ENCODE measurements at places on chromosomes 12 and 14.

GRCh38 chr12:41277100-41277945, 89.2 kb downstream of the PDZRN4 start:
- peak; percentile 78 for DNase-seq

GRCh38 chr14:97878727-97879126, 1081.5 kb downstream of the VRK1 start:
- DNase-seq: no peak

DNA sequence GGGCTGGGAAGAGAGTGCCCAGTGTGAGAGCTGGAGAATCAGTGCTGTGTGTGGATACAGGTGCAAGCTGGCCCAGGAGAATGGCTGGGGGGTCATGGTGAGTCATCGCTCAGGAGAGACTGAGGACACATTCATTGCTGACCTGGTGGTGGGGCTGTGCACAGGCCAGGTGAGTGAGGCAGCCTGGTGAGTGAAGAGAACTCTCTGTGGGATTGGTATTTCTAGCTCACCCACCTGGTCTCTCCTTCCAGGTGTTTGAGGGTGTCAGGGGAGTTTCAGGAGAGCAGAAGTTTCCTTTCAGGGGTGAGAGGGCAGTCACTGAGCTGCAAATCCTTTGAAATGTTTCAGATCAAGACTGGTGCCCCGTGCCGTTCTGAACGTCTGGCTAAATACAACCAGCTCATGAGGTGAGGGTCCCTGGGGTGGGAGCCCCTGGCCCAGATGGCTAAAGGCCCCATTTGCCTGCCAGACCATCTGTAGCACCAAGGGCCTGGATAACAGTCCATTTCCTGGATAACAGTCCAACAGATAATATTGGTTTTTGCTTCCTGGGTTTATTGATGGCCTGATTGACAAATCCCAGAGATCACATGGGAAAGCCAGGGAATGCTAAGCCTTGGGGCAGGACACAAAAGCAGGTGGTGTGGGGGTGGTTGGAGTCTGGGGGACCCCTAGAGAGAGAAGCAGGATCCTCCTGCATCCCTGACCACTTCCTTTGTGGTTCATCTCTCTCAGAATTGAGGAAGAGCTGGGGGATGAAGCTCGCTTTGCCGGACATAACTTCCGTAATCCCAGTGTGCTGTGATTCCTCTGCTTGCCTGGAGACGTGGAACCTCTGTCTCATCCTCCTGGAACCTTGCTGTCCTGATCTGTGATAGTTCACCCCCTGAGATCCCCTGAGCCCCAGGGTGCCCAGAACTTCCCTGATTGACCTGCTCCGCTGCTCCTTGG, 5.5 kb upstream of the ATN1 start:
- no peak for DNase-seq

GRCh38 chr14:64394977-64395633, 7.0 kb downstream of the MTHFD1 start:
- no peak for DNase-seq

DNA sequence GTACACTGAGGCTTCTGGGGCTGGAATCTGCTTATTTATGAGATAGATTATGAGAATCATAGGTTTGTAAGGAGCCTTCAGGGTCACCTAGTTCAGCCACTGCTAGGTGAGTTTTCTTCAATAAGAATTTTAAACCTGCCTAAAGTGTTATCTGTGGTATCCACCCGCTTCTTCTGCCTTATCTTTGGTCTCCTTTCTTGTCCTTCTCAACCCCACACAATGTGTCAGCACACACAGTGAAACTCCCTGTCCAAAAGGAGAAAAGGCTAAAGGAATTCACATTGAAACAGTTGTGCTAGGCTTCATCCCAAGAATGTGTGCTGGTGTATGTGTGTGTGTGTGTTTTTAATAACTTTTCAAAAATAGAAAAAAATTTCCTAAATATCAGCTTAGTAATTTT, 259.3 kb upstream of the BTG1 start:
- no peak for DNase-seq

- DNase-seq: peak; percentile 54
Measured at GRCh38 chr12:124683152-124684124, 116.0 kb upstream of the NCOR2 start.
